ENCODE measurements at places on chromosomes 3 and 15.

DNA sequence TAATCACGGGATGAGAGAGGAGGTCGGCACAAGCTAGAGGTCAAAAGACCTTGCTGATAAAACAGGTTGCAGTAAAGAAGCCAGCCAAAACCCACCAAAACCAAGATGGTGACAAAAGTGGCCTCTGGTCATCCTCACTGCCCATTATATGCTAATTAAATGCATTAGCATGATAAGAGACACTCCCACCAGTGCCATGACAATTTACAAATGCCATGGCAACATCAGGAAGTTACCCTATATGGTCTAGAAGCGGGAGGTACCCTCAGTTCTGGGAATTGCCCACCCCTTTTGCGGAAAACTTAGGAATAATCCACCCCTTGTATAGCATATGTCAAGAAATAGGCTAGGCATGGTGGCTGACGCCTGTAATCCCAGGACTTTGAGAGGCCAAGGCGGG lies 4.3 kb upstream of the ULK4 start:
- DNase-seq = no peak

DNA sequence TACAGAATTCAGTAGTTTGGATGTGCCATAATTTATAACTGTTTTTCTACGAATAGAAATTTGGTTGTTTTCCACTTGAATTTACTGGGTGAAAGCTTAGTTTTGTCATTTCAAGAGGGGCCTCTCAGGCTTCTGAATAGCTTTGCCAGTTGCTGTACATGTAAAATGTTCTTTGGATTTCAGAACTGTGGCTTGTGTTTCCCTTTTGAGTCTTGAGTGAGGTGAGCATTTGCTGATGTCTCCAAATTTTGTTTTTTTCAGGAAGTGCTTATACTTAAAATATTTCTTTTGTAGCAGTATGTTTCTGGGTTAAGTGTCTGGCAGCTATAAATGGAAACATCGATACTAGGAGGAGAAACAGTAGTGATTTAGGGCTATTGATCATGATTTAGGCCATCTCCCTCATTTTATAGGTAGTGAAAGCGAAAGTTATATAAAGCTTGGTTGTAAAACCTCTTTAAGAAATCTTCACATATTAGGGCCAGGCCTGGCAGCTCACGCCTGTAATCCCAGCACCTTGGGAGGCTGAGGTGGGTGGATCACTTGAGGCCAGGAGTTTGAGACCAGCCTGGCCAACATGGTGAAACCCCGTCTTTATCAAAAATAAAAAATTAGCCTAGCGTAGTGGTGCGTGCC lies 9.2 kb upstream of the TRAK1 start:
- no peak for DNase-seq

DNA sequence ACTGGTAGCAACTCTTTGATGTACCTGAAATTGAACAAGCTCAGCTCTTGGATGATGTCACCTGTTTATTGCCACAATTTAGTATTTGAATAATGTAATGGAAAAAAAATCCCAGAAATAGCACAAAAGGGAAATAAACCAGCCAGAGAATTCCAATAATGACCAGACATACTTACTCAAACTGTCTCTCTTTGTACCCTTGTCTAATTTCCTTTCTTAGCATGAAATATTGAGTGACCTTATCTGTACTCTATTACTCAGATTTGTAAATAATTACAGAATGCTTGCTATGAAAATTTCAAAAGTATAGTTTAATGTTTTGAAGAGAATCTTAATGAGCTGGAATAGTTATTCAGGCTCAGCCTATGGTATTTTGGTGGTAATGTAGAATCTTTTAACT lies 555.4 kb upstream of the SGO1 start:
- DNase-seq = no peak

- no peak for DNase-seq
Observed at GRCh38 chr3:126704494-126705214, 614 bp downstream of the CHCHD6 start.

- DNase-seq = no peak
Observed at GRCh38 chr15:65937476-65937875, 68.2 kb downstream of the RAB11A start.

DNA sequence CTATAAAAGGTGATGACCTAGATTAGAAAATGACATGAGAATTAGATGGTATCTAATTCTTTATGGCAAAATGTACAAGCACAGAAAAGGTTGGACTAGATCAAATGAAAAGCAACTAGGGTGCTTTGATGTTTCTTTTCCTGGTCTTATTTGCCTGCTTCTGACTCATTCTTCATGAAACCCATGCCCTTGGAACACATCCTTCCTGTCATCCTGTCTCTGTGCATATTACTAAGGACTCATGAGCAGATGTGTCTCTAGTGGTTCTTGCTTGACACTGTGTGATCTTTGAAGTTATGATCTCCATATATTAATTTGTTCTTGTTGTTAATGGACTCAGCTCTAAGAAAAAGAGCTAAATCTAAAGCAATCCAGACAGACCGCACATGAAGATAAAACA lies 314.0 kb downstream of the ERC2 start:
- DNase-seq = no peak

GRCh38 chr3:181712553-181713279 lies 991 bp downstream of the SOX2 start:
- DNase-seq = no peak

- no peak for DNase-seq
Observed at GRCh38 chr3:110646496-110646895, 425.1 kb upstream of the NECTIN3 start.

DNA sequence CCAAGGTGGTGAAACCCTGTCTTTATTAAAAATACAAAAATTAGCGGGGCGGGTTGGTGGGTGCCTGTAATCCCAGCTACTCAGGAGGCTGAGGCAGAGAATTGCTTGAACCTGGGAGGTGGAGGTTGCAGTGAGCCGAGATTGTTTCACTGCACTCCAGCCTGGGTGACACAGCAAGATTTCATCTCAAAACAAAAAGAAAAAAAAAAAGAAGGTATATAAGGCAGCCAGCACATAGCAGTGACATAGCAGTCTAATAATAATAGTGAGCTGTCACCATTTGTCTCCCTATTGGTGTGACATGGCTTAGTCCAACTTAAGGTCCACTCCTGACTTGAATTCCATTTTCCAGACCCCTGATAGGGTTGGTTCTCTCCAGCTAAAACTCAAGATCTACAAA lies 8.8 kb upstream of the LACTB start:
- DNase-seq = no peak

DNA sequence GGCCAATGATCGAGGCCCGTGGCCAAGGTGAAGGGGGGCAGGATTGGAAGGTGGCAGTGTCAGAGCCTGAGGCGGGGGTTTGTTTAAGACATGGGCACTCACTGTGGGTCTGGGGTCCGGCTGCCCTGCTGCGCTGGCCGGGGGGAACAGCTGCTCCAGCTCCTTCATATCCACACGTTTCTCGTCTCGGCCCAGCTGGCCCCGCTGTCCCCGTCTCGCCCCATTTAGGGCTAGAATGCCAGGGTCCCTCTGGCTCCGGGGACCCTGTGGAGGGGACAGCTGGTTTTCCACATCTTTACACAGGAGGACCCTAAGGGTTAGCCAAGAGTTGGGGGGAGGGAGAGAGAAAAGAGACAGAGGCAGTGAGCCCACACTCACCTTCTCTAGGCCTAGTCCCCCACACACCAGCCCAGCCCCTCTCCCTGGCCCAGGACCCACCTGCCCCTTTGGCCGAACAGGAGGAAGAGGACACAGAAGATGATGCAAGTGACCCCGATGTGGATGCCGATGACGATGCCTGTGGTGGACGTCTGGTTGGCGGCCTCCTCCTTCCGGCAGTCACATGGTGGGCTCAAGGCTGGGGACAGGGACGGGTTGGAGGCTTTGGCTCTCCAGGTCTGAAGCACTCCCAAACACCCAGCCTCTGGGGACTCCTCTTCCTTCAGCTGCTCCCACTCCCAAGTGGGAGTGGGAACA lies 25.0 kb downstream of the RNU5B-1 start:
- no peak for DNase-seq

DNA sequence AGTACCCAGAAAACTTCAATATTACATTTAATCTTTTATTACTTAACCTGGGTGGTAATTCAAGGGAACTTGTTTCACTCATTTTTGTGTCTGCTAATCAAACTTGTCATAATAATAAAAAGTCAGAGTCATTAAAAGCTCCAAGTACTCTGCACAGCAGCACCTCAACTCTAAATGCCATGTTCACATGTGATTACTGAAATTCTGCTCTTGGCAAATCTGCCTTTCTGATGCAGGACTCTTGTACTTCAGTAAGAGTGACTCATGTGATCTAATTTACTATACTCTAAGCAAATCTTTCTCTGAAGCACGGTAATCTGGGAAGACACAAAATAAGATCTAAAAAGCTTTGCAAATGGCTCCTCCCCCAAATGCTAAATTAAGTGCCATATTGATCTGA lies 6.4 kb downstream of the ROBO1 start:
- DNase-seq = no peak

DNA sequence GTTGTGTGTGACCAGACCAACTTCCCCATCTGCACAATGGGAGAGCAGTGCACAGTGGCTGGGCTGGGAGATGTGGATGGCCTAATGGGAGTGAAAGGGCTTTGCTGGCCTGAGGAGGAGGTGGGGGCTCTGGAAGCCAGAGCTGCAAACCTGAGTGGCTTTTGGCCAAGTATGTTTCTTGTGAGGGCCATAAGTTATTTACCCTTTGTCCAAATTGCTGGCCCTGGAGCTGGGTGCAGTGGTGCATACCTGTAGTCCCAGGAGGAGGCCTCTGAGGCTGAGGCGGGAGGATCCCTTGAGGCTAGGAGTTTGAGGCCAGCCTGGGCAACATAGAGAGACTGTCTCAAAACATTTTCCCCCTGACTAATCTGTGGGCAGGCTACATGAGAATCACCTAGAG lies 129.1 kb downstream of the WNT7A start:
- DNase-seq = no peak

DNA sequence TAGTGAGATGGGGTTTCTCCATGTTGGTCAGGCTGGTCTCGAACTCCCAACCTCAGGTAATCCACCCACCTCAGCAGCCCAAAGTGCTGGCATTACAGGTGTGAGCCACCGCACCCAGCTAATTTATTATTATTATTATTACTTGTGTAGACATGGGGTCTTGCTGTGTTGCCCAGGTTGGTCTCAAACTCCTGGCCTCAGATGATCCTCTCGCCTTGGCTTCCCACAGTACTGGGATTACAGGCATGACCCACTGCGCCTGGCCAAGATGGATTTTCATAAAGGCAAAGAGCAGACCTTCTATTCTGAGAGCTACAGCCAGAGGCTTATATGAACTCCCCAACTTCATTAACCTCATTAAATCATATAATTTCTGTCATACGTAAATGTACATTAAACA lies 17.2 kb downstream of the PTPN9 start:
- no peak for DNase-seq

GRCh38 chr15:56371495-56372147 lies 6.4 kb downstream of the TEX9 start:
- DNase-seq = no peak

- DNase-seq = no peak
Observed at GRCh38 chr15:49309889-49310288, 113.2 kb upstream of the FGF7 start.

DNA sequence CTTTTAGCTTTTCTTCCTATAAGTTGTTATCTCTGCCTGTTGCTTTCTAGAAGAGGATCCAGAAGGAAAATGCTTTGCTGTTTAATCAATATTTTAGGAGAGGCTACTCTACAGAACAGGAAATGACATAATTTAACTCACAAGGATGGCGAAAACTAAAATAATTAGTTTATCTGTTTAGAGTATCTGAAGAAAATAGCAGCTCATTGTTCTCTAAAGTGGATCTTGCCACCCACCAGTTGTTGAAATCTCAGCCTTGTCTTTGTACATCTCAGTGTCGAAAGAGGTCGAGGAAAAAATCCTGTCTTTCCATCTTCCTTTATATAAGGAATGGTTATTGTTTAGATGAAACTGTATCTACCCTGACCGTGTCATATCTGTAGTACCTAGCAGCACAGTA lies 126.6 kb downstream of the ZNF609 start:
- no peak for DNase-seq

DNA sequence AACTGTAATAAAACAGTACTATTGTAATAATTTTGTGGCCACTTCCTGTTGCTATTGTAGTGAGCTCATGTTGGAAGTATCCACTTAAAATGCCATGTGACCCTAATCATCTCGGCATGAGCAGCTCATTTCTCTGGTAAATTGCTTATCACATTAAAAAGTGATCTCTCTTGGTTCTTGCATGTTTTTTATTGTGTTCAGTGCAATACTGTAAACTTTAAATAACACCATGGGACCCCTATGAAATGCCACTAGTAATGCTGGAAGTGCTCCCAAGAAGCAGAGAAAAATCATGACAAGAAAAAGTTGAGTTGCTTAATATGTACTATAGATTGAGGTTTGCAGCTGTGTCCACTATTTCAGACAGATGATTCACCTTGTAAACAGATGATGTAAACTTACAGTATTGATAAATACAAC lies 45.6 kb downstream of the NMD3 start:
- no peak for DNase-seq

DNA sequence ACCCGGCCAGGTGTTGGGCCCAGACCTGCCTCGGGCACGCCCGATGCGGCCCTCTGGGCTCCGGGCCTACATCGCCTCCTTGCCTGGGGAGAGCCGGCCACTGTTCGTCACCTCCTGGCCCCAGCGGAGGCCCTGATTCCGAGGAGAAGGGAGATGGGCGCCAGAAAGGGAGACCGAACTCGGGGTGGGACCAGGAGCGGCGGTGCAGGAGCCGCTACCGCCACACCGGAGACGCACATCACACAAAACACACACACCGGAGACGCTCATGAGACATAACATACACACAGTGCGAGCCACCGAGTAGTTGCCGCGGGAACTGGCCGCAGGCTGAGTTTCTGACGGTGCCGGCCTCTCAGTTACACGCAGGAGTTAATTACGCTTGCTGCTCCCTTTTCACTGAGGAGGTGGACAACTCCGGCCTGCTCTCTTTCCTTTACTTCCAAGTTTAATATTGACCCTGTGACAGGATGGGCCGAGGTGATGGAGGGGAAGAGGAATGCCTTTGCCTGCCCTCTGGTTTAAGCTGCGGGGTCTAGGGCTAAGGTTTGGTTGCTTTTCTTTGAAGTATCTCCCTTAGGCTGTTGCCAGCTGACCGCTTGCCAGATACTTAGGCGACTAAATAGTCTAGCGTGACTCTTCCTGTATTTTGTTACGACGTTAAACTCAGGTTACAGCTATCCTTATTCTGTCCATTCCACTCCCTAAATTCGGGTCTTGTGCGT lies 570 bp downstream of the PCNP start:
- DNase-seq = peak; percentile 52

DNA sequence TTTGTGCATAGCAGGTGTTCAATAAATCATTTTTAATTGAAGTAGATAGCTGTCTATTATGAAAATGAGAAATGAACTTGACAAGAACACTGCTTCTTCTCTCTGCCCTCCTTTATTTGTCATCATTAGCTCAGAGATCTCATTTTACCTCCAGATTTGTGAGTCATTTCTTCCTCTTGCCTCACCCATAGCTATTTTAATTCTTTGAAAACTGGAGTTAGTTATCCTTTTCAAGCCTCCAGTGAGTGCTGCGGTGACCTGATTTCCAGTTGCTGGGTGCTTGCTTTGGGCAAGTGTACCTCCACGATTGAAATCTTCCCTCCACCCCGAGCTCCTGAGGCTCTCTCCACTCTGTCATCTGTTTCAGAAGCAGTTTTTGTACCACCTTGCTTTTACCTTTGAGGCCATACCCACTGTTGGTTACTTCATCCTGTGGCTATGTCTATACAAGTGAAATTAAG lies 114.6 kb downstream of the NFKBIZ start:
- no peak for DNase-seq

GRCh38 chr3:186598108-186598784 lies 14.6 kb upstream of the AHSG start:
- no peak for DNase-seq

Data from activated naive CD4-positive, alpha-beta T cell (primary cell).